Tibial nerve (tissue), 4 donors: ENCODE measurements at places on chromosomes 6 and 20. TPM values are rescaled to one million over a fixed set of nuclear protein-coding genes. Genes with fewer than 3 reads are reported as not detected.

DNA sequence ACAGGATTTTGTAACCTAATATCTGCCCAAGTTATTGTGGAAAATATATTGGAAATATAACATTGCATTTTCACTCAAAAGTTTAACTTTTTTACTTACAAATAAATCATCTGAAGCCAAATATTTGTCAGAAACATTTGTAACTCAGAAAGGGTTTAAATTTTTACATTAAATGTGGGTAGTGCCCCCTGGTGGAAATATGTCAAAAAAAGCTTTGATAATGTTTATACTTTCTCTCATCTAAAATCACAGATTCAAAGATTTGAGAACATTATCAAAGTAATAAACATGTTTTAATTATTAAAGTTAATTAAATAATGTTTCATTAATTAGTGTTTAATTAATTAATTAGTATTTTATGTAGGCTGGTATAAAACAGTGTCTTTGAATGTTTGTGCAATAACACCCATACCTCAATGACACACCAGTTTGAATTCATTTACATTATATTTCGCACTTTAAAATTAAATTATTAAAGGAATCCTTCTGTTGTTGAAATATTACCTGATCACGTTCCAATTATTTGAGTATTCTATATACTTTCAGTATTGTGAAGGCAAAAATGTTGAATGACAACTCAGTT, 320.1 kb upstream of the FKBP1C start:
- no peak for DNase-seq

GRCh38 chr6:50962213-50962759, 143.6 kb downstream of the TFAP2B start:
- no peak for DNase-seq

DNA sequence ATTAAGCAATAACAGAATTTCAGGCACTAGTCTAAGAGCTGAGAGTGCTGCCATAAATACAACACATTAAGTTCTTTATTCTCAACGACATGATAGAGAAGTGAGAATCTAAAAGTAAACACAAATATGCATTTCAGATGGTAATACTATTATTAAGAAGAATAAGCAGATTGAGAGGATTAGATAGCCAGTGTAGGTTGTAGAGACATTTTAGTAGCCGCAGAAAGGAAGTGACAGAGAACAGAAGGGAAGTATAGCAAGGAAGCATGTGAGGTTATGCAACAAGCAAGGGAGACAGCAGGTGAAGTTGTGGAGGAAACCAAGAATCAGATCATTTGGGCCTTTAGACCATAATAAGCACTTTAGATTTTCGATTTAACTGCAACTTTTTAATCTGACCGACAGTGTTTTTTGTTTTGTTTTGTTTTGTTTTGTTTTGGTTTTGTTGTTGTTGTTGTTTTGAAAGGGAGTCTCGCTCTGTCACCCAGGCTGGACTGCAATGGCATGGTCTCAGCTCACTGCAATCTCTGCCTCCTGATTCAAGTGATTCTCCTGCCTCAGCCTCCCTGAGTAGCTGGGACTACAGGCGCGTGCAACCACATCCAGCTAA, 737.0 kb upstream of the ADGRB3 start:
- no peak for DNase-seq

- no peak for DNase-seq
These were observed 3.3 kb upstream of the COL11A2 start for GRCh38 chr6:33195304-33196165.

DNA sequence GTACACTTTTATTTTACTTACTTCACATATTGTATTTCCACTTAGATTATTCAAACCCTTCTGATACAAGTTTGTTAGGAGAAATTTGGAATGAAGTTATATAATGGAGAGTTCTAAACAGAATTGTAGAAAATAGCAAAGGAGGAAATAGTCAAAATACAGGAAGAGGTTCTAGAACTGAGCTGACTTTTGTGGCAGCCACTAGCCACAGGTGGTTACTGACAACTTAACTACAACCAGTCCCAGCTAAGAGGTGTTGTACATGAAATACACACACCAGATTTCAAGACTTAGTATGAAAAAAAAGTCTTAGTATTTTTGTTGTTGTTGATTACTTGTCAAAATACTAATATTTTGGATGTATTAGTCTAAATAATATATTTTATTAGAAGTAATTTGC, 727.4 kb upstream of the CITED2 start:
- no peak for DNase-seq

DNA sequence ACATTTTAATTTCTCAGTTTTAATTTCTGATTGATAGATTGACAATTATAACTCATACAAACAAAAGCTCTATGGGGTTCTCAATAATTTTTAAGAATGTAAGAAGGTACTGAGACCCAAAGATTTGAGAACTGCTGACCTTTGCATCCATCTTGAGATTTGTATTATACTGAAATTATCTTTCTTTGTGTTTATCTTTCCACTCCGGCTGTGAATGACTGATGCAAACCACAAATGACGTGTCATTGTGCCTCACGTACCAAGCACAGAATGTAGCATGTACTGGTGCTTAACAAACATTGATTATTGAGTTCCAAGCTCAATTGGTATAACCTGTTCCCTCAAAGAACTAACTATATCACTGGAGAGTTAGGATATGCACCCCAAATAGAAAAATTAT, 152.1 kb upstream of the SMLR1 start:
- no peak for DNase-seq

DNA sequence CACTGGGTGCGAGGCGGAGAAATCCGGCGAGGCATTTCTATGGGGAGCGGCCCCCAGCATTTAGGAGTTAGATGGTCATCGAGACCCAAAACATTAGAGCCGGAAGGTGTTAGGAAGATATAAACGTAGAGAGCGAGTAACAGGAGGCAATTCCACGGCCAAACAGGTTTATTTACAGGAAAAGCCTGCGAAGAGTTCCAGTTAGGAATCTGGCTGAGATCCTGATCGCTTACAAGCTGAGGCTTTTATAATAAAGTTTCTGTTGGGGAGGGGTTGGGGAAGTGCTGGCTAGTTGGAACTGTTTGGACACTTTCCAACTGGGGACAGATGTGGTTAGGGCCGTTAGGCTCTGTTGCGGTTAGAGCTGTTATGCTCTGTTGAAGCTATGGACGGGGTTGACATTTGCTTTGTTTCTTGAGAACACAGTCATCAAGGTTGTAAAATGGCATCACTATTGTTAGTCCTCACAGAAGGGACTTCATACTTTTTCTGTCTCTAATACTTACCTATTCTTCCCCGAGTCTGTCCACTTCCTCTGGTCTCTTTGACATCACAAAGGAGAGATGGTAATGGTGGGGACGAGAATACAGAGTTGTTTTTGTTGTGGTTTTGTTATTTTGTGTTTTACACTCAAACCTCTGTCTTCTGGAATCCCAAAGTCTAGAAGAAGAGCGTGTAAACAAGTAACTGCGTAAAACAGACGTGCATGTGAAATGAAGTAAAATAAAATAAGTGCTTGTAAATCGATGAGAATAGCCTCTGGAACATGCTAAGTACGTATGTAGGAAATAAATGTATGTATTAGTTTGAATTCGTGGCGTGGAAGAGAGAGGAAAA, 554 bp upstream of the ZSCAN31 start:
- no peak for DNase-seq

GRCh38 chr20:54681869-54682268, 206.5 kb downstream of the DOK5 start:
- DNase-seq: no peak

DNA sequence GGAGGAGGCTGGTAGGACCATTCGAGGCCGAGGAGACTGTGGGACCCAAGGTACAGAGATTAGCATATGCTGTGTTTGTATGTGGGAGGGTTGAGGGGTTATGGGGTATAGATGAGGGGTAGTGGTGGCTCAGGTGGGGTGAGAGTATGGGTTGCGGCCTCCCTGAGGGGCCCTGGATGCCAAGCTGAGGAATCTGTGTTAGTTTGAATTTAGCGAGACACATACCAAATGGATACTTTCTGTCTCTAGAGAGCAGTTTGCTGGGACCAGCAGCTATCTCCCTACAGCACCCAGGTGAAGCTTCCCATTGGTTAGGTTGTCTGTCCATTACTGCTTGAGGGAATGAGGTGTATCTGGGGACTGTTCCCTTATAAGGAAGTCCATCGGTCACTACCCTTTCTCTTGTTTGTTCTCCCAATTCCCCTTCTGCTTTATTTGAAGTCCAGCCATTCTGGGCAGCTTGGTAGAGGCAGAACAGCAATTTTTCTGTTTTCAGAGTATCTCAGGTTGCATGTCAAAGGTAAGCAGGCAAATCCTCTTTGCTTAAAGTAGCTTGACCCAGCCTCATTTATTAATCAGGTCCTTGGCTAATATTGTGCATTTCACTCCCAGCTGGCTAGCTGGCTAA, 15.2 kb downstream of the CHMP4B start:
- no peak for DNase-seq

DNA sequence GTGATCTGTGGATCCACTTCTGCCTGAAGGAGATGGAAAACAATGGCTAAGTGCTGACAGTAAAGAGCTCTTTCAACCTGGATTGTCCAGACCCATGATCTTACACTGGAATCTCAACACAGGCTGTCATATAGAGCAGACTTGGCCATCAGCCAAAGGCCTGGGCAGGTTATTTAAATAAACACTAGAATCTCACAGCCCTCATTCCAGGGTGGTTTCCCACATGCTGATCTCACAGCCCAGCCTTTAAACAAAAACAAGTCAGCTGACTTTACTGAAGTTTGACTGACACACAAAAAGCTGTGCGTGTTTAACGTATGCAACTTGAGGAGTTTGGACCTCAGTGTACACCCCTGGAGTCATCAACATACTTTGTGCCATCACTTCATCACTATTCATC, 28.4 kb downstream of the SYNDIG1 start:
- DNase-seq: no peak

- DNase-seq: no peak
These were observed 1955.7 kb upstream of the DEFB115 start for GRCh38 chr20:29301624-29302259.

- DNase-seq: no peak
These were observed at the start of gene KCNQ5 for GRCh38 chr6:72621291-72622093. Gene KCNQ5, plus strand, starts transcription at chr6:72622064.

DNA sequence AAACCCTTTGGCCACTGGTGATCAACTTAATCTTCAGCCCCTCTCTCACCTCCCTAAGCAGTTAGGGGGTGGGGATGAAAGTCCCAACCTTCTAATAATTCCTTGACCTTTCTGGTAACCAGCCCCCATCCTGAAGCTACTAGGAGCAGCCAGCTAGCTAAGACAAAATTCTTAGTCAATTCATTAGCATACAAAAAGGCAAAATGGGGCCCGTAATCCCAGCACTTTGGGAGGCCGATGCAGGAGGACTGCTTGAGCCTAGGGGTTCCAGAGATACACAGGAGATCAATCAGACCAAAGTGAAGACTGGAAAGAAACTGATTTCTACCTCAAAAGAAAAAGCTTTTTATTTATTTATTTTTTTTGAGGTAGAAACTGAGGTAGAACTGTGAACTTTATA, 1.8 kb downstream of the ASCC3 start:
- no peak for DNase-seq

DNA sequence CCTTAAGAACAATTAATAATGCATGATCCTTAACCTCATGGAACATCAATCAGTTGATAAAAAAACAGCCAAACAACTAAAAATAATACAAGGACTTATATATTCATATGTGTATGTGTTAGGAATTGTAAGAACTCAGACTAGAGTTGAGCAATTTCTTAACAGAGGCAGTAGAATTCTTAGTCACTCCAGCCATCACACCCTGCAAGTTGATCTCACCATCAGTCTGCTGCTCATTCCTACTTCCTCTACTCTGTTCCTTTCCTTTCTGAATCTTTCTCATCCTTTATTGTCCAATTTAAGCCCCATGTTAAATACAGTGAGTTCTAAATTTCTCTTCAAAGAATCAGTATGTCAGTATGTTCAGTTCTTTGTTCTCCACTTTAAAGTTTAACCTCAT, 2.6 kb downstream of the ZNF165 start:
- DNase-seq: no peak

GRCh38 chr6:132443206-132443605, 41.9 kb upstream of the MOXD1 start:
- no peak for DNase-seq

- DNase-seq: no peak
These were observed 14.3 kb upstream of the VSTM2L start for GRCh38 chr20:37888641-37889040.

DNA sequence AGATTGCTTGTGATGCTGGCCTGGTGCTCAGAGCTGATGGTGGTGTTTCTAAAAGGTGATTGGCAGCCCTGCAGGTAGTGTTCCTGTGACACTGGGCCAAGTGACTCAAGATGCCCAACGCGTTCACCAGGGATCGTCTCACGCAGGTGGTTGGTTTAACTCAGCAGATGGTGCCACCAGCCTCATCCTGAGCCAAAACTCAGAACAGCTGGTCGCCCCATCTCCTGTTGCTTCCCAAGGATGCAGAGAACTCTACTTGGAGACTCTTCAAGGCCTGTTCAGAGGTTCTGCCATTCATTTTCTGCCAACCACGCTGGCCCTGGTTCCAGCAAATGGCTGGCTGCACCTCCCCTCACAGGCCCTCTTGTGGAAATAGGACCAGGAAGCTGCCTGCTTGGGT, 394.4 kb downstream of the CDH26 start:
- DNase-seq: no peak

DNA sequence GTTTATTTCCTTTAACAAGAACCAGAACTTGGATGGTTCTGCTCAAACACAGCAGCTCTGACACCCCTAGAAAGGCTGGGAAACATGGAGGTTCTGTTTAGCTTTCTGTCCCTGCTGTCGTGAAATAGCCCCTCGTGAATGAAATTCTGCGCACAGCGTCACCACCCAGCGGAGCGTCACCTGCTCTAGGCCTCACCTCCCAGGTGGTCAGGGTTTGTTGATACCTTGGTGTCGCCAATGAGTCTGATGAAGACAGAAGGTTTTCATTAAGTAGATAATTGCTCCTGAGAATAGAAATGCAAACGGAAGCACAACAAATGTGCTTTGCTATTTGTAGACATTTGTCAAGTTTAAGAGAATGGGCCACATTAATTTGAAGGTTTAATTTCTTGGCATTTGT, 135.1 kb downstream of the EDN3 start:
- DNase-seq: no peak

GRCh38 chr6:40185486-40185885, 251.2 kb upstream of the MOCS1 start:
- DNase-seq: no peak

DNA sequence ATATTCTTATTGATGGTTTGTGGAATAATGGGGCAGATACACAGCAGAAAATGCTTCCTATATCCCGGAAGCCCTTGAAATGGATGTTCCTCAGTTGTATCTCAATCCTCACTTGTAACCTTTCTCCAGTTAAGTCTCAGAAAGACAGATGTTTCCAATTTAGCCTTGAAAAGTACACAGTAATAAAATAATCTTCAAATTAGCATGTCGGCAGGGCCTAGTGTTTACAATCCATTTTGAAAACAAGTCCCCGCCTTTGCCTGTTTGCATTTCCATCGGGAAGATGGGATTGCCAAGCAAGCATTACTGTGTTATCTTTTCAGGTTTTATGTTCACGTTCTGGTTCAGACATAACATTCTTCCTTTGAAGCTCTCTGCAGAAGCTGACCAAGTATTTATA, 41.5 kb downstream of the SNRNP48 start:
- no peak for DNase-seq

OSER1 gene
- total RNA-seq: 31.2 TPM

CPXM1 gene
- total RNA-seq: 1.6 TPM

B3GAT2 gene
- total RNA-seq: not detected

ARMC12 gene
- total RNA-seq: not detected

SF3B5 gene
- 155 TPM for total RNA-seq

PSMB9 gene
- 19.9 TPM for total RNA-seq

LINC00237 gene
- not detected for total RNA-seq

FAM209B gene
- total RNA-seq: not detected

EGFL8 gene
- 253 TPM for total RNA-seq

C20orf141 gene
- total RNA-seq: not detected

LTB gene
- total RNA-seq: not detected

MYT1 gene
- not detected for total RNA-seq

RNF8 gene
- 12.7 TPM for total RNA-seq

CDH26 gene
- 1.3 TPM for total RNA-seq

TGM2 gene
- total RNA-seq: 87.6 TPM
